ENCODE measurements at places on chromosomes 4 and X.

- DNase-seq, result peak; percentile 42
Measured at GRCh38 chrX:150456466-150456865, 93.3 kb downstream of the MAMLD1 start.

DNA sequence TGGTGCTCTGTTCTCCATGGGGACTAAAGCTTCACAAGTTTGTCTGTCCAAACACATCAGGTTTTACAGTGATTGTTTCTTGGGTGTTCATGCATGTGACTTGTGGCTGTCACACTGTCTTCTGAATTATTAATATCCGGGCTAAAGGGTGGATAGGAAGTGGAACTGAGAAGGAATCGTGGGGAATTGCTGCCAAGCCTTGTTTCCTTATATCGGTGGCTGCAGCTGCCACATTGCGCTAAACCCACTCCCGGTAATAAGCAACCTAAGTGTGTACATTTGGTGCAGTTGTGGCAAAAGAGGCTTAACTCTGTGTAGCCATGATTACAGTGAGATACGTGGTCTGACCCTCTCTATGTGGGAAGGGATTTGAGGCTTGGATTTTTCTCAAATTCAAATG, 30.7 kb downstream of the SEPTIN11 start:
- DNase-seq, result no peak

GRCh38 chrX:13044441-13044840, at the start of gene FAM9C:
TSS of gene FAM9C (minus strand) at chrX:13044620. CDS start at chrX:13043789, 831 bp downstream.
- DNase-seq, result no peak

DNA sequence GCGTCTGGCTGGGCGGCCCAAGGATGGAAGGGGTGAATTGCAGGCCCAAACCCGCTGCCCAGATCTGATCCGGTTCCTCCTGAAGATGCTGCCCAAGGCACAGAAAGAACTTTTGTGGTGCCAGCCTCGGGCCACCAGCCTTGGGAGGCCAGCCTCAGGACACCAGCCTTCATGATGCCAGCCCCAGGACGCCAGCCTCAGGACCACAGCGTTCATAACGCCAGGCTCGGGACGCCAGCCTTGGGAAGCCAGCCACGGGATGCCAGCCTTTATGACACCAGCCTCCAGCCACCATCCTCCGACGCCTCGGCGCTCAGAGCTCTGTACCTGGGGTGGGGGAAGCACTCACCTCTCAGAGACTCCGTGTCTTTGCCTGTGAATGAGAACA, 107.8 kb downstream of the ADRA2C start:
- no peak for DNase-seq

GRCh38 chrX:49878128-49878833, 1.0 kb upstream of the USP27X start:
- DNase-seq, result no peak

GRCh38 chrX:68989865-68990606, 161.2 kb downstream of the EFNB1 start:
- DNase-seq, result no peak

- DNase-seq, result no peak
Measured at GRCh38 chrX:78838709-78839108, 91.2 kb downstream of the LPAR4 start.

DNA sequence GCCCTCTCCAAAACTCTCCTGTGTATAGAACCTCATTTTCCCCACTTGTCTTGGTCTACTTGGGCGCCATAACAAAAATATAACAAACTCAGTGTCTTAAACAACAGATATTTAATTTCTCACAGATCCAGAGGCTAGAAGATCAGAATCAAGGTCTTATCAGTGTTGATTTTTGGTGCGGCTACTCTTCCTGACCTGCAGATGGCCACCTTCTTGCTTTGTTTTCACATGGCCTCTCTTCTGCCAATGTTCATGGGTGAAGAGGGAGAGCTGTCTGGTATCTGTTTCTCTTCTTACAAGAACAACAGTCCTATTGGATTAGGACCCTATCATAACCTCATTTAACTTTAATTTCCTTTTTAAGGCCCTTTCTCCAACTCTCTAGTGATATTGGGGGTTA, 177.3 kb downstream of the PABPC4L start:
- DNase-seq, result no peak

GRCh38 chr4:4539481-4539880, 2.4 kb downstream of the STX18 start:
- no peak for DNase-seq

DNA sequence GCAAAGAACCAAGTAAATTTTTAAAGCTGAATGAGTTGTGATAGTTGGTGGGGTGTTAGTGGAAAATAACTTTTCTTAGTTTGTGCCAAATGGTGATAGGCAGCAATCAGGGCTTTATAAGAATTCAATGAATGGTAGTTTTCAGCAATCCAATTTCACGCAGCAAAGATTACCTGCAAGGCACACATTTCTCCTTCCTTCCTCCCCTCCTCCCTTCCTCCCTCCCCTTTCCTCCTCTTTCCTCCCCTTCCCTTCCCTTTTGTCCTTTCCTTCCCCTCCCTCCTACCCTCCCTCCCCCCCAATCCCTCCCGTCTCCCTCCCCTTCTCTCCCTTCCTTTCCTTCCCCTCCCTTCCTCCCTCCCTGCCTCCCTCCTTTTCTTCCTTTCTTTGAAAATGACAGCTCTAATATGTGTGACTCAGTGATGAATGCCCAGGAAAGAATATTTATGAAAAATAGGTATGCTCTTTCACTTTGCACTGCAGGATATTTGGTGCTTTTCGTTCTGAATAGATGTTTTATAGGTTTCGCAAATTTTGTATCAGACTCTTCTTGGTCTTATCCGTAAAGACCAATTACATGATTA, 168.1 kb downstream of the BMPR1B start:
- no peak for DNase-seq

GRCh38 chr4:113610537-113610936, 151.0 kb downstream of the CAMK2D start:
- no peak for DNase-seq

GRCh38 chrX:51151734-51152133, 180.9 kb upstream of the NUDT10 start:
- no peak for DNase-seq

- no peak for DNase-seq
Measured at GRCh38 chr4:187415231-187415630, 580.3 kb upstream of the ZFP42 start.

DNA sequence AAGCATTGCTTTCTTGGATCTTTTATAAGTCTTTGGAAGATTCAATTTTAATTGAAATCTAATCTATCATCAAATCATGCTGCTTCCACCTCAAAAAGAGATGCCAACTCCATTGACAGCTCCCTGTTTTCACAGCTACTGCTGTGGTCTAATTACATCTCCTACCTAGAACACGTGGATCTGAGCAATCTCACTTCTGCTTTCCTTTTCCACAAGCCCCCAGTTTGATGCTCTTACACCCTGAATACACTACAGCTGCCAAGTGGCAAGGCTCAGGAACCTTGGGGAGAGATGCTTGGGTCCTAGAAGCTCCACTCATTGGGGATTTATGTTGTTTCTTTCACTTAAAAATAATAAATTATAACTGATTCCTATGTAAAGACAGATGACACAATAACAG, 172.0 kb downstream of the CFAP299 start:
- DNase-seq, result no peak

GRCh38 chr4:122796801-122797404, 29.7 kb upstream of the FGF2 start:
- no peak for DNase-seq

- DNase-seq, result no peak
Measured at GRCh38 chr4:33060674-33061542, 2340.7 kb downstream of the PCDH7 start.

- DNase-seq, result no peak
Measured at GRCh38 chr4:145540235-145540634, 58.6 kb downstream of the SMAD1 start.

DNA sequence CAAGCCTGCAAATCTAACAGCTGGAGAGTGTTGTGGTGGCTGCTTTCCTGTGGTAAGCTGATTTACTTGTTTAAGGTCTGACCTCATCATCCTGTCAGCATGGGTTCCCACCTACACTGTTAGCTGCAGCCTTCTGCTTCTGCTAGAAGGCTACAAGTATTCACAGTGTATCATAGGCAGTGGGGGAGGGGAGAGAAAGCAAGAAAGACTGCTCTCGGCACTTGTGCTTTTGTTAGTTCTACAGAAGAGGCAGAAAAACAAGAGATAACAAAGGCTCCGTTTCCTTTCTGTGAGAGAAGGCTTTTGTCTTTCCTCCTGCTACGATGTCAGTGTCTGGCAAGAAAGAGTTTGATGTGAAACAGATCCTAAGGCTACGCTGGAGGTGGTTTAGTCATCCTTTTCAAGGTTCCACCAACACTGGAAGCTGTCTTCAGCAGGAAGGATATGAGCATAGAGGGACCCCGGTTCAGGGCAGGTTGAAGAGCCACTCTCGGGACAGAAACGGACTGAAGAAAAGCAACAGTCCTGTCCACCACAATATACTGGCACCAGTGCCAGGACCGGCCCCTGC, at the start of gene KLHL4:
Gene KLHL4 (plus strand): TSS at position 232 of the 571 bp plus-strand sequence. CDS start 92 bp downstream, at position 324.
- no peak for DNase-seq

- DNase-seq, result no peak
Measured at GRCh38 chrX:130909469-130910136, 6.6 kb upstream of the ENOX2 start.

DNA sequence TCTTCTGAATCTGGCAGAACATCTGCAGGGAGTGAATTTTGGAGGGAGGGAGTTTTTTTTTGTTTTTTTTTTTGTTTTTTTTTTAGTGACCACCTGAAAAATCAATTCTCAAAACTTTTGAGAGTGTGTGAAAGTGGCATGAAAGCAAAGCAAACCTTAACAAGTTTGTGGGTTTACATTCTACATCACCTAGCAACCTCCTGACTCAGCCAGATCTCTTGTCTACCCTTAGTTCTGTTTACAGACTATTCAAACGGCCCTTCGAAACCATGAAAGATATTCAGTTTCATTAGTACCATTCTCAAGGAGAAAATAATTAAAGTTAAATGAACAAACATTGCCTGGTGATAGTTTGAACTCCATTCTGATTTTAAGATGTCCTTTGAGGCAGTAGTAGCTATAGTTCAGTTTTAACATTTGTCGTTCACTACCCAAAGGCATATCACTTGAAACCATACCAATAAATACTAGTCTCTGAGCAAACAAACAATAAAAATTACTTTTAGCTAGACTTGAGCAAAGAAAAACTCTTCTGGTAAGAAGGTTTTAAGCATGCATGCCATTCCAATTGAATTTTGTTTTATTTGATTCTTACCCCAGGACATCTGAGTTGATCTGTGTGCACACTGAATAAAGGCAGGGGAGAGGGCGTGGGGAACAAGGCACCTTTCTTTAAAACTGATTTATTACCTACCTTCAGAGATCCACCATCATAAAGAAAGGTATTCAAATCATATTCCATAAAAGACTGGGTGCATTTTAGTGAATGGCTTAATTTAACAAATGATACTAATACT, 137.7 kb downstream of the ARX start:
- DNase-seq, result no peak

DNA sequence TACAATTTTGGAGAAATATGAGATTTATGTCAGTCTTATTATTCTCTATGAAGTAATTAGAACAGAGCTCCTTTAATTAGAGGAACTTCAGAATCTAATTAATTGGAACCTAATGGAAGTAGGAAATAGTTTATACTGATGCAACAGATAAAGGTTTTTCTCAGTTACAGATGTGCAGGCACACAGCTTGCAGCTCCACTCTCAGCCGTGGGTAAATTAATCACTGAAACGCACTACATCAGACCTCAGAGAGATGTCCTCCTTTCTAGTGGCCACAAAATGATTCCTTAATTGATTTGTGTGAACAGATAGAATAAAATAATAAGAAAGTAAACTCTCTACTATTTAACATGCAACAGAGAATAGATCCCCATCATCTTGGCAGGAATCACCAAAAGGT, 21.5 kb upstream of the NPY2R start:
- DNase-seq, result no peak

- DNase-seq, result no peak
Measured at GRCh38 chr4:8082517-8083055, 76.0 kb downstream of the ABLIM2 start.

DNA sequence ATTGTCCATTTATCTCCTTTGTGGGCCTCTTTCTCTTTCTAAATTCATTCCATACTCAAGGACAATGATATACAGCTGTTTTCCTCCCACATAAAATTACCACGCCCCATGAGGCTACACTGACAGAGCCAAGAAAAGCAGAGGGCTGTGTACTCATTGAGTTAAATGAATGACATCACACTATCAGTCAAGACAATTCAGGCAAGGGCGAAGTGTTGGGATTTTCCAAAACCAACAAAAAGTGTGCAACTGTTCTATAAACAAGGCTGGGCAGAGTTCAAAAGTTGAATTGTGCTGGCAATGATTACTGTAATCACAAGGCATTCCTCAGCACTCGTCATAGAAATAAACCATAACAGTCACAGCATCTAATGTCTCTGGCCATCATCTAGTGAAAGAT, 799.6 kb upstream of the DIAPH2 start:
- no peak for DNase-seq

- peak; percentile 71 for DNase-seq
Measured at GRCh38 chr4:15882675-15883086, 55.9 kb downstream of the FGFBP1 start.

- peak; percentile 78 for DNase-seq
Measured at GRCh38 chr4:98482847-98483806, 175.3 kb downstream of the TSPAN5 start.

DNA sequence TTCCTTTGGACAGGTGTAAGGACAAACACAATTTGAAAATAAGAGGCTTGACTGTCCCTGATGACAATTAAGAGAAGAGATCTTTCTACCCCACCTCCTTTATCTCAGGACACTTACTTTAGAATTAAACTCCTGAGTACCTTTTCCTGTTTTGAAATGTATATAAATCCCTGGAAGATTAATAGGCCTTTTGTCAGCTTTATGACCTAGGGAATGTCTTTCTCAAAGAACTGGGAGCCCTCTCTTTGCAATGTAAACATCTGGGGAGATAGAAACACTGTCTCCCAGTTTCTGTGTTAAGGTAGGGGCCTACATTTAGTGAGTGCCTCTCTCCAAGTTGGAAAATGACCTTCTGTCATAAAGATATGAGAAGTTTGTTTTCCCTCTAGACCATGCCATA, 31.7 kb downstream of the AGA start:
- DNase-seq, result no peak
